ENCODE measurements at places on chromosomes 4 and X. TPM values are rescaled to one million over a fixed set of nuclear protein-coding genes. Genes with fewer than 3 reads are reported as not detected.

DNA sequence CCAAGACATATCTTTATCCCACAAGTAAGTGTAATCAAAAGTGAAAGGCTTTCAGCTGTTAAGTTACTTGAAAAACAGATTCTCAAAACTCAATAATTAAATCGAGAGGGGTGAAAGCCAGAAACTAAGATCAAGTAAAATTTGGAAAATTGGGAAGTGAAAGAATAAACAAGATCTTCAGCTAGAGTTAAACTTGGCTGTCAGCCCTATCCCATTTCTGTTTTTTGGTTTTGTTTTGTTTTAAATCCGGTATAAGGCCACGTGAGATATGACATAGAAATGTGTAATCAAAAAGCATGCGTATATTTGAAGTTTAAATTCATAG, 856.8 kb downstream of the STIM2 start:
- no peak for DNase-seq

GRCh38 chrX:10579112-10580011, 41.0 kb downstream of the MID1 start:
- DNase-seq, result no peak

DNA sequence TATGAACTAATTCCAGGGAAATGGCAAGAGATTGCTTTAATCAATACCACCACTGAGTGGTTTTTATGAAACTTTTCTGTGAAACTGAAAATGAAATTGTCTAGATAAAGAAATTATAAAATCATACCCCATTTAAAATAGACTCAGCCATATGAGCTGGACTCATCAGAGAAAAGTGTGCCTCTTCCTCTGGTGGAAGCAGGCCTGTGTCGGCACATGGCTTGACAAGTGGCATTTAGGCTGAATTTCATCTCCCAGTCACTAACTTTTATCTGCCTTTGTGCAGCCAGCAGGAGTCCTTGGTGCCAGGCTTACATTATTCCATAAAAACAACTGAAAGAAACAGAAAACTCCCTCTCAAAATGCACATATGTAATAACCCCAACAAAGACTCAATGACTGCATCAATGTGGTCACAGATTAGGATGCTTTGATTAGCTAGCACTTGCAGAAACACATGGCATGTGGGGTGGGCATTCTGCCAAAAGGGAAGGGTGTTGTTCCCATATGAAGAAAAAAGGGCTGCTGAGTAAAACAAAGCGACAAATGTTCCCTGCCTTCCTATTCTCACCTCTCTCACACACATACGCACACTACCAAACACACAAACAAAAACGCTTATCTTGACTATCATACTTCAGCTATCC, 232.3 kb downstream of the PABPC4L start:
- peak; percentile 1 for DNase-seq

PRR32 gene
- polyA plus RNA-seq, result not detected

DNA sequence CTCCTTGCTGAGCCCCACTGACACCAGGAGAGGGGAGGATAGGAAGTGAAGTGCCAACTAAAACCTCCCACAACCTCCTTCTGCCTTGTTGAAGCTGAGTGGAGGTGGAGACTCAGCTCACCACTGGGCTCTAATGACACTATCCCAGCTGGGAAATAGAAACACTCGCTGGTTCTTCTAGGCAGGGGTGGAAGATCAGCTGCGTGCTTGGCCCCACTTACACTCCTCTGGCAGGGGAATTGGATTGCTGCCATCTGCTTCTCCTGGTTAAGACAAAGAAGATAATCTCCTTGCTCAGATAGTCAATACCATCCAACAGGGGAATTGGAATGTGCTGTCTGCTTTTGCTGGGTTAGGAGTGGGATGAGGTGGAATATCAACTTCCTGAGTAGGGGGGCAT, 392.5 kb downstream of the ZNF674 start:
- no peak for DNase-seq

- no peak for DNase-seq
Observed at GRCh38 chr4:2073808-2074481, 14.8 kb downstream of the NAT8L start.

MAGEE2 gene
- polyA plus RNA-seq, result 0.34 TPM

DNA sequence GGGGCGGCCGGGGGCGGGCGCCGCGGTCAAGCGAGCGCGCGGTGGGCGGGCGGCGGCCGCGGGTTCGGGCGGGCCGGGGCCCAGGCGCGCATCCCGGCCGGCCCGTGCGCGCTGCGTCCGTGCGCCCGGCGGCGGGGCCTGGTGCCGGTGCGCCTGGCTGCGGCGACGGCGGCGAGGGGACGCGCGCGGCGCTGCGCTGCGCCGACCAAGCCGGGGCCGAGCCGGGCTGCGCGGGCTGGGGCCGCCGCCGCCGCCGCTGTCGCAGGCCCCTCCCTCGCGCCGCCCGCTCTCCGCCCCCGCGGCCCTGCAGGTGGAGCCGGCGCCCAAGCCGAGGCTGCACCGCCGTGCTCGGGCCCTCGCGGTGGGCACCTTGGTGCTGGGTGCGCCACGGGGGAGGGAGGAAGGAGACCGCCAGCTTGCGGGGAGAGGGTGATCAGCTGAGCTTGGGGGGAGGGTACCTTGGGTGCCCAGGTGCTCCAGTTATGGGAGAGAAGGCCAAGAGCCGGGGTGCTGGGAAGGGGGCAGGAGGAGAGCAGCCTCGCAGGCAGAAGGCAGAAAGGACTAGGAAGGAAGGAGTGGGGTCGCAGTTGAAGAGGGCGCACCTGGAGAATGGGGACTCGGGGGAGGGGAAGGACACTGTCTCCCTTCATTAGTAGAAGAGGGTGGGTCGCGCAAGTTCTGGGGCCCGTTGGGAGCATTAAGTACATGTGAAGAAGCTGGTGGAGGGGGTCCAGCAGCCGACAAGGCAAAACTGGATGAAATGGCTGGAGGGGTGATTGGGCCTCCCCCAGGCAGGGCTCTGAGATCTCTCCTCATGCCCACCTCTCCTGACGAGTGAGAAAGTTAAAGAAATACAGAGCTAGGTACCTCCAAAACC, at the start of gene PPP2R2C:
PPP2R2C (minus strand) TSS at position 228 of the 877 bp plus-strand sequence. CDS start 385 bp downstream, outside the sequence.
- DNase-seq, result peak; percentile 28

AFM gene
- polyA plus RNA-seq, result 30.8 TPM

DNA sequence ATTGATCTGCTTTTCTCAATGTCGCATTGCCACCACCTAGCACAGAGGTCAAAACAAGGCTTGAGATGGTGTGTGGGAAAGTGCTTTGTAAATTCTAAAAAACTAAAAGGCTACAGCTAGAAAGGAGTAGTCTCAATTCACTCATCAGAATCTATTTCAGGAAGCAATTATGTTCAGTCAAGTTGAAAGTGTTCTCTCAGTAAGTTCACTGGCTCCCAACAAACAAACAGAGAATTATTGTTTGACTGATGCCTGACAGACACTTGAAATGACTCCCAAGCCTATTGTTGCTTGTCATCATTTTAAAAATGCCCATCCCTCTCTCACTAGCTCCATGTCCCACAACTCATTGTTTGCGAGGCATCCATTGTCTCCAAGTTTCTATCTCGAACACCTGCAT, 419.6 kb upstream of the CPEB2 start:
- no peak for DNase-seq

TRPC5OS gene
- 0.13 TPM for polyA plus RNA-seq

DNA sequence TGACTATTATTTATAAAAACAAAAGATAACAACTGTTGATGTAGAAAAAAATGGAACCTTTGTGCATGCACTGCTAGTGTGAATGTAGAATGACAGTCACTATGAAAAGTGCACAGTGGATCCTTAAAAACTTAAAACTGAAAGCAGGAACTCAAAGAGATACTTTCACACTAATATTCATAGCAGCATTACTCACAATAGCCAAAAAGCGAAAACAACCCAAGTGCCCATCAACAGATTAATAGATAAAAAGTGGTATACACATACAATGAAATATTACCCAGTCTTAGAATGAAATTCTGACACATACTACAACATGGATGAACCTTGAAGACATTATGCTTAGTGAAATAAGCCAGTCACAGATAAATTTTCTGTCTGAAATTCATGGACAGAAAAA, 23.8 kb downstream of the CENPC start:
- no peak for DNase-seq

- no peak for DNase-seq
Observed at GRCh38 chr4:28014469-28014868, 1153.8 kb downstream of the STIM2 start.

GRCh38 chrX:72366178-72366577, 60.5 kb upstream of the CITED1 start:
- no peak for DNase-seq

FGF16 gene
- not detected for polyA plus RNA-seq

DNA sequence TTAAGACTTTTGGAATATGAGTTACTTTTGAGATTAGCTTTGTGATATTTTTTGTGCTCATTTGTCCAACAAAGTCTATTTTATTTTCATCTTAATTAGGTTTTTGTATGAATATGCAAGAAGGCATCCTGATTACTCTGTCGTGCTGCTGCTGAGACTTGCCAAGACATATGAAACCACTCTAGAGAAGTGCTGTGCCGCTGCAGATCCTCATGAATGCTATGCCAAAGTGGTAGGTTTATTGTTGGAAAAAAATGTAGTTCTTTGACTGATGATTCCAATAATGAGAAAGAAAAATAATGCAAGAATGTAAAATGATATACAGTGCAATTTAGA, 10.8 kb downstream of the ALB start:
- no peak for DNase-seq

- DNase-seq, result peak; percentile 33
Observed at GRCh38 chr4:110621839-110622751, 782 bp downstream of the PITX2 start.

SPANXA2 gene
- not detected for polyA plus RNA-seq

- DNase-seq, result no peak
Observed at GRCh38 chr4:609400-610050, 15.8 kb upstream of the PDE6B start.

NPY5R gene
- polyA plus RNA-seq, result 1.2 TPM

STS gene
- polyA plus RNA-seq, result 2.7 TPM

- peak; percentile 39 for DNase-seq
Observed at GRCh38 chr4:187937557-187937956, 58.0 kb upstream of the ZFP42 start.

DNA sequence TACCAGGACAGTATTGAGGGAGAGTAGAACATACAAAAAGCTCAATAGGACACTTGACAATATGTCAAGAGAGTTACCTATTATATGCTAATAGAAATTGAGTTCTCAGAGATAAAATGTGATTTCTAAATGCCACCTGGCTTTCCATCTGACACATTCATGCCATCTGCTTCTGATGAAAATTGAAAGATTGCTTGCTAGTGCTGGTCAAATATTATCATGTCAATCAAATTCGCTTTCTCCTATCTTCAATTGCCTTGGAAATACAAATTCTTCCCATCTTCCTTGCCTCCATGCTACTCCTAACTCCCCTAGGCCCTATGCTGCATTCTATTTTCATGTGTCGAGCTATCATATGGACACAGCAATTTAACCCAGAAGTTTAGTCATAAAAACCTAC, 1076.9 kb downstream of the ARAP2 start:
- no peak for DNase-seq

GPR50 gene
- polyA plus RNA-seq, result not detected

DNA sequence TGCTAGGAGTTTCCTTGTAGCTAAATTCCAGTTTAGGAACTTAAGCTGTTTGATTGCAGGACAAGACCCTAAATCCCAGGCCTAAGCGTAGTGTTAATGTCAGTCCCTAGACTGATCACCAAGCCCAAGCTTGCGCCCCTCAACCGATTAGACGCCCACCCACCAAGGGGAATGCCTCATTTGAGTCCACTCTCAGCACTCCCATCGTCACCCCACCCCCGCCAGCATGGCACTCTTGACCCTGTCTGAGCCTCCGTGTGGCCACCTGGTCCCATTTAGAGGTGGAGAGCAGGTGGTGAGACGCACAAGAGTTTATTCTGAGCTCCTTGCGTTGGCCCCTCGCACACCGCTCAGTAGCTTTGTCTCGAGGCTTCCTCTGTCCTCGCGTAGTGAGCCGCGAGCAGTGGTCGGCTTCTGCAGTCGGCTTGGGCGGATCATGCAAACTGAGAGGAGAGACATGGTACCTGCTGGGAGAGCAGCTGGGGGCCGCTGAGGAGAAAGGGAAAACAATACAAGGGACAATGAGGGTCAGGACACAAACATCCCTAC, 48.5 kb upstream of the ZNF157 start:
- DNase-seq, result no peak

SYN1 gene
- polyA plus RNA-seq, result 0.88 TPM

DNA sequence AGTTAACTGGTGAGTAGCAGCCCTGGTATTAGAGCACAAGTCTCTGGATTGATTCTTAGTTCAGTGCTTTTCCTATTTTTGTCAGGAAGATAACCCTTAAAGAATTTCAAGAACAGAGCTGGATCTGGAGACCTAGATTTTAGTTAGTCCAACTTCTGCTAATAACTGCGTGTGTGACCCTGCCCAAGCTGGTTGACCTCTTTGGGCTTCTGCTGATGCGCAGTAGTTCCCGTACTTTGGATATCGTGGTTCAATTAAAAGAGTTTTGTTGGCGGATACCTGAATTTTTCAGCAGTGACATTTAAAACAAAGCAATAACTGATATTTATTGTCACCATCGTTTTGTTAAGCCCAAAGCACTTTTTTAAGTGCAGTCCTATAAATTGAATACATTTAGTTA, 9.3 kb downstream of the MSMO1 start:
- DNase-seq, result no peak

GRCh38 chrX:112704187-112704586, 24.4 kb upstream of the LHFPL1 start:
- DNase-seq, result no peak

DNA sequence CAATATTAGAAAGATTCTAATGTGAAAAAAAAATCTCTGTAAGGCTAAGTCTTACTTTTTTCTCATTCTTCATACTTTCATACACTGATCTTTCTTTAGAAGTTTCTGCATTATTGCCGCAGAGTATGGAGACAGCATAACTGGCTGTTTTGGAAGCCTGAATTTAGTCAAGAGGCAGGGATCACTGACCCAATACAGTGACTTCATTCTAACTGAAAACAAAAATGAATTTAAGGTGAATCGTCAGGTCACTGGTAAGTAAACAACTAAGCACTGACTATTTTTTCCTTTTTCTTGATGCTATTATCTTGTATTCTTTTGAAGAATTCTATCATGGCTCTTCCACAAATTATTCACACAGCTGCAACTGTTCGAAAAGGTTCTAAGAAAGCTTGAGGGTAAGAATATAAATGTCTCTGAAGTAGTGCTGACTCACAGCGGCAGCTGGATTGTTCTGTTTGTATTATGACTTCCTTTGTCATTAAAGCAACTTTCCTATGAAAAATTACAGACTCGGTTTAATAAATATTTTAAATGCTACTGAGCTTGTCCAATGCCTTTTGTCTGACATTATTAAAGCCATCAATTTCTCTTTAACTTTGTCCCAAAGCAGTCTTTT, 609.3 kb downstream of the FSTL5 start:
- DNase-seq, result peak; percentile 53

MCF2 gene
- polyA plus RNA-seq, result 2.2 TPM

DNA sequence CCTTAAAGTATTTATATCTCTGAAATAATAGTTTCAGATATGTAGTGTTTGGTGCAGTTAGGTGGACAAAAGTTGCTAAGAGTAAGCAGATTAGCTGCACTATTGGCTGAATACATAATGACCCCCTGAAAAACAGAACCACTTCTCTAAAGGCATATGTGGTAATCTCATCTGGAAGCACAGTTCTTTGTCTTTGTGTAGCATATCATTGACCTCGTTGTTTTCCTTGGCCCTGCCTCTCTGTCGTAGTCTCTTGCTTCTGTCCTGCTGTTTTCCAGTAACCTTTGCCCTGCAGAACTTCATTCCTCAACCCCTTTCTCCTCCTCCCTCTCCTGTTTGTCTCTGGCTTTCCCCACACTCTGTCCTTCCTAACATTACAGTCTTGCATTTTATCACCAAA, 41.4 kb downstream of the JADE3 start:
- DNase-seq, result no peak

RTL5 gene
- polyA plus RNA-seq, result 5.7 TPM
